ENCODE measurements at places on chromosomes 3 and 15. TPM values are rescaled to one million over a fixed set of nuclear protein-coding genes. Genes with fewer than 3 reads are reported as not detected.

DNA sequence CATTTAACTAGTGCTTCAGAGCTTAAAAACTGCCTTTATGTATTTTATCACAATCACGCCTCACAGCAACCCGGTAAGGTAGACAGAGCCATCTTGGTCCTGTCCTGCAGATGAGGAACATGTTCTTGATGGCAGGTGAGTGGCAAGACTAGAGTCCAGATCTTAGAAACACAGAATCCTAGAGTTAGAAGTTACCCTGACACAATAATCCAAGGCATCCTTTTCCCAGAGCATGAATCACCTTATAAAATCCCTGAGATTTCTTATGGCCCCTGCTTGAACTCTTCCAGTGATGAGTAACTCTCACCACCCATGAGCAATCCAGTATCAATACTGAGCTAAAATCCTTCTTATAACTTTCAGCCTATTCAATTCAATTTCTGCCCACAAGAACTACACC lies 16.9 kb downstream of the POPDC2 start:
- H3K4me1 ChIP-seq, result peaks cover 19% of the 10 kb centered on the region
- no peak for DNase-seq
- H3K27me3 ChIP-seq, result no peaks in the 10 kb centered on the region

DNA sequence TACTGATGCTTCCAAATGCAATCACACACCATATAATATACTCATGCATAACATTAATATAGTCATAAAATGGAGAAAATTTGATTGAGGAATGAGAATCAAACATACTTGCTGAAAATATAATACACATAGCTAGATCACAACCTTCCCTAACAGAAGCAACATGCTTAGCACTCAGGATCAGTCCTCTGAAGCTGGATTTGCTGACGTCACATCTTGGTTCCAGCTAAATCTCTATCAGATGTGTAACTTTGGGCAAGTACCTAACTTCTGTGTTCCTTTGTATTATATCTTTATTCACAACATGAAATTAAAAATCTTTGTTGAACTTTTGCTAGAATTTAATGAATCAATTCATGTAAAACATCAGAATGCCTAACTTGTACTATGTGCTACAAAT lies 263.5 kb downstream of the ZNF385D start:
- no peak overlapping the region for H3K27ac ChIP-seq
- no peaks in the 10 kb centered on the region for H3K4me1 ChIP-seq
- no peaks in the 10 kb centered on the region for H3K36me3 ChIP-seq
- DNase-seq, result no peak
- no peaks in the 10 kb centered on the region for H3K27me3 ChIP-seq

GRCh38 chr3:39639344-39640236 lies 169.8 kb upstream of the MYRIP start:
- H3K4me1 ChIP-seq, result no peaks in the 10 kb centered on the region
- H3K4me3 ChIP-seq, result no peak overlapping the region
- no peak overlapping the region for H3K27ac ChIP-seq
- no peaks in the 10 kb centered on the region for H3K36me3 ChIP-seq
- DNase-seq, result peak; percentile 40
- H3K27me3 ChIP-seq, result no peaks in the 10 kb centered on the region

DNA sequence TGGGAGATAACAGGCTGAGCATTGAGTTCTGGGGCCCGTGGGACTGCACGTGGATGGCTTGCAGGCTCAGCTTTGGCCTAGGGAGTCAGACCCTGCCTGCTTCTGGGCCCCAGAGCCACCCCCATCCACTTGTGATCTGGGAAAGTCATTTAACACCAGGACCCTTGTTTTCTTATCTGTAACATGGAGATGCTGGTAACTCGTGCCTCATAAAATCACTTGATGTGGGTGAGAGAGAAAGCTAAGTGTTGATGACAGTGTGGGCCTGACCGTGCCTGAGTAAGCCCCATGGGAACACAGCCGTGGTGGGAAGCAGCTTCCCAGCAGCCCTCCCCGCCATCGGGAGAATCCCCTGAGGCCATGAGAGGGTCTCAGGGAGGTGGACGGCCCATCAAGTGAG lies 378.1 kb downstream of the GABRB3 start:
- no peak overlapping the region for H3K27ac ChIP-seq
- H3K4me1 ChIP-seq, result no peaks in the 10 kb centered on the region
- no peak overlapping the region for H3K4me3 ChIP-seq
- no peaks in the 10 kb centered on the region for H3K36me3 ChIP-seq
- DNase-seq, result no peak

DNA sequence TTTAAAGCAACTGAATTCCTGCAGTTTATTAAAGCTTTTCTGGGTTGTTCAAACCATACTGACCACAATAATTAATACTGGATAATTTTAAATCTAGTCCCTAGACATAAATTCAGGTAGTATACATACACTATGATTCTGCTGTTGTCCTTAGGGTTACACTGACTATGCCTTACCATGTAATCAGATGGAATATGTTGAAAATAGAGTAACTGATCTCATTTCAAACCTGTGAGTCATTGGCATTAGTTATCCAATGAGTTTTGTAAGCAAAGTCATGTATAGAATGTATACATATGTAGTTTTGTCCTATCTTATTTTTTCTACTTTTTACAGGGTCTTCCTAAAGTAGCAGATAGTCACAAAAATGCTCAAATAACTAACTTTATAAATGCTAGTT lies 517.1 kb upstream of the CCDC54 start:
- H3K36me3 ChIP-seq, result no peaks in the 10 kb centered on the region
- no peak overlapping the region for H3K4me3 ChIP-seq
- no peaks in the 10 kb centered on the region for H3K4me1 ChIP-seq
- DNase-seq, result no peak

KLHL40 gene
- total RNA-seq, result not detected

Measured in HepG2 (cell line).